ENCODE measurements at places on chromosomes 7 and 10. TPM values are rescaled to one million over a fixed set of nuclear protein-coding genes. Genes with fewer than 3 reads are reported as not detected.

RBAK gene
- polyA plus RNA-seq: 1.3 TPM

CAV2 gene
- polyA plus RNA-seq: 81.8 TPM

CALML5 gene
- not detected for polyA plus RNA-seq

PRSS2 gene
- polyA plus RNA-seq: 19.1 TPM

MINDY4 gene
- polyA plus RNA-seq: 26.1 TPM

IPMK gene
- polyA plus RNA-seq: 0.87 TPM

SMO gene
- 13.0 TPM for polyA plus RNA-seq

EPO gene
- 0.26 TPM for polyA plus RNA-seq

BTAF1 gene
- polyA plus RNA-seq: 3.3 TPM

CLDN4 gene
- 0.69 TPM for polyA plus RNA-seq

PDK4 gene
- polyA plus RNA-seq: 108 TPM

AFAP1L2 gene
- 3.1 TPM for polyA plus RNA-seq

- DNase-seq: no peak
Measured at GRCh38 chr10:107994621-107995270, 830.2 kb upstream of the SORCS1 start.

GRCh38 chr10:46026106-46026505 lies 4.3 kb downstream of the NCOA4 start:
- DNase-seq: no peak

DNA sequence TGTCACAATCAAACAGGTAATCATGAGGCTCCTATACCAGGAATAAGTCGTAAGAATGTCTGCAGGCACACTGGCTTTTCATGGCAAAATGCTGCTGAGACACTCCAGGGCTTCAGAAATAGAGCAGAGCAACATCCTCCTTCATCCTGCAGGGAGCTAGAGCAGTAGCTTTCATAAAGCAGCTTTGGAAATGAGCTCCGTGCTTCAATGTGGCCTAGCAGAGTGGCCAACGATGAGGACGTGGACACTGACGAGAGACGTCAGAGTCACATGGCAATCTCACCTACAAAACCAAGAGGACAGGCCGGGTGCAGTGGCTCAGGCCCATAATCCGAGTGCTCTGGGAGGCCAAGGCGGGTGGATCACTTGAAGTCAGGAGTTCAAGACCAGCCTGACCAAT lies 9.8 kb downstream of the COBL start:
- no peak for DNase-seq

GRCh38 chr7:150923196-150923595 lies 54.9 kb downstream of the KCNH2 start:
- no peak for DNase-seq

DNA sequence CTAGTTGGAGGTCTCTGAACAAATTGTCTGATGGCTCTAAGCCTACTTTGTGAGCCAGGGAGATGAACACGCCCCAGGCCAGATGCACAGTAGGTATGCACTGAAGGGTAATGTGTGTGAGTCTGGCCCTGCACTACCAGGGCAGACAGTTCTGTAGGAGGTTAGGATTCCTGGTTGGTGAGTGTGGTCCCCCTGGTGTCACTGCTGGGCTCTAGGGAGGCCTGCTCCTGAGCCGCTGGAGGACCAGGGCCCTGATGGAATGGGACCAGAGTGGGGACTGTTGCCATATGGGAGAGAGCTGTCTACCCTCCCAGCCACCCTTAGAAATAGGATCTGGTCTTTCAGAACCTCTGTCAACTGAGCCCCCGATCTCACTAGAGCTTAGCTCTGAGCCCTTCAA lies 42.0 kb downstream of the CDH23 start:
- peak; percentile 36 for DNase-seq

- no peak for DNase-seq
Measured at GRCh38 chr10:130141878-130142277, 5.7 kb downstream of the GLRX3 start.

GRCh38 chr10:100826031-100826651 lies 80.8 kb downstream of the PAX2 start:
- DNase-seq: no peak

- DNase-seq: peak; percentile 89
Measured at GRCh38 chr10:122462533-122463465, 1.4 kb downstream of the HTRA1 start.

GRCh38 chr10:123649676-123650075 lies 16.5 kb upstream of the GPR26 start:
- no peak for DNase-seq

- DNase-seq: no peak
Measured at GRCh38 chr10:85666102-85666501, 700.5 kb downstream of the GRID1 start.

DNA sequence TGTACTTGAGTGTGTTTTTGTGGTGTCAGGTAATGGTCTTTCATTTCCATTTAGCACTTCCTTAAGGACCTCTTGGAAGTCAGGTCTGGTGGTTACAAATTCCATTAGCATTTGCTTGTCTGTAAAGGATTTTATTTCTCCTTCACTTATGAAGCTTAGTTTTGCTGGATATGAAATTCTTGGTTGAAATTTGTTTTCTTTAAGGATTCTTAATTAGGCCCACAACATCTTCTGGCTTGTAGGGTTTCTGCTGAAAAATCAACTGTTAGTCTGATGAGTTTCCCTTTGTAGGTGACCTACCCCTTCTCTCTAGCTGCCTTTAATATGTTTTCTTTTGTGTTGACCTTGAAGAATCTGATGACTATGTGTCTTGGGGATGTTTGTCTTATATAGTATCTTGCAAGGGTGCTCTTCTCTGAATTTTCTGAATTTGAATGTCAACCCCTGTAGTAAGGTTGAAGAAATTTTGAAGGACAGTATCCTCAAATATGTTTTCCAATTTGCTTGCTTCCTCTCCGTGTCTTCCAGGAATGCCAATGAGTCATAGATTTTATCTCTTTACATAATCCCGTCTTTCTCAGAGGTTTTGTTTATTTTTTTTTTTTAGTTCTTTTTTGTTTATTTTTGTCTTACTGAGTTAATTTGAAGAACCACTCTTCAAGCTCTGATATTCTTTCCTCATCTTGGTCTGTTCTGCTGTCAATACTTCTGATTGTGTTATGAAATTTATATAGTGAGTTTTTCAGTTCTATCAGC lies 70.2 kb downstream of the SLC39A12 start:
- no peak for DNase-seq

- DNase-seq: no peak
Measured at GRCh38 chr7:98907570-98907969, 29.2 kb downstream of the TRRAP start.

DNA sequence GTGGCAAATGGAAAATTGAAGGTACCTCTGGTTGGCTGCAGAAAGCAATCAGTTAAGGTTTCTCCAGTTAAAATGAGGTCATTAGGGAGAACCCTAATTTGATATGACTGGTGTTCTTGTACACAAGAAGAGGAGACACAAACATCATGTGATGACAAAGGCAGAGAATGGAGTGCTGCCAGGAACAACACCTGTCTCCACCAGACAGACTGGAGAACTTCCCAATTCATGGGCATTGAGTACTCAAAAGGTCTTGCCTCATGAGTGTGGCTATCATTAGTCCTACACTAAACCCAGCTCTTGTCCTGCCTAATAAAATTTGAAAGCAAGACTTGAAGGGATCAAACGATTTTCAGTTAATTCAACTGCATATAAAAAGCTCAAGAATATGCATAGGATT lies 152.6 kb downstream of the PTPN20 start:
- DNase-seq: no peak

- no peak for DNase-seq
Measured at GRCh38 chr7:29314148-29314547, 119.6 kb downstream of the CHN2 start.

GRCh38 chr10:113022265-113022664 lies 72.2 kb downstream of the TCF7L2 start:
- no peak for DNase-seq

- no peak for DNase-seq
Measured at GRCh38 chr7:139860090-139860775, 31.2 kb downstream of the TBXAS1 start.

DNA sequence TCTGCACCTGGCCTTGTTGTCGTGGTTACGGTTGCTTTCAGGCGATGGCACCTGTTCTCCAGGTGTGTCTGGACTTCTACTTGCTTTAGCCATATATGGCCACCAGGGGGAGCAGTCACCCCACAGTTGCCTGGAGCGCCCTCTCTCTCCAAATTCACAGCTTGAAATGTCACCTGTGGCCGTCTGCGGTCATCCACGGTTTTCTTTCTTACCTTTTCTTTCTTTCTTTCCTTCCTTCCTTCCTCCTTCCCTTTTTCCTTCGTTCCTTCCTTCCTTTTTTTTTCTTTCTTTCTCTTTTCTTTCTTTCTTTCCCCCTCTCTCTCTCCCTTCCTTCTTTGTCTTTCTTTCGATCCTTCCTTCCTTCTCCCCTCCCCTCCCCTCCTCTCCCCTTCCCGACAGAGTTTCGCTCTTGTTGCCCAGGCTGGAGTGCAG lies 150.5 kb upstream of the VKORC1L1 start:
- peak; percentile 52 for DNase-seq

GRCh38 chr10:122138831-122139625 lies 132.1 kb upstream of the BTBD16 start:
- no peak for DNase-seq

Data from aorta (tissue), 5 donors.